ENCODE measurements at places on chromosomes 1 and 21. TPM values are rescaled to one million over a fixed set of nuclear protein-coding genes. Genes with fewer than 3 reads are reported as not detected.

Gene USF1
- 102 TPM for total RNA-seq

Gene EPHA2
- 3.3 TPM for total RNA-seq

Gene RWDD3
- total RNA-seq, result 26.8 TPM

Gene TRIM67
- total RNA-seq, result 12.8 TPM

Gene FLAD1
- total RNA-seq, result 51.2 TPM

Gene LIPI
- not detected for total RNA-seq

Gene OR2T11
- not detected for total RNA-seq

Gene KLF17
- 0.16 TPM for total RNA-seq

Gene AVPR1B
- total RNA-seq, result 0.13 TPM

Gene CGN
- 3.3 TPM for total RNA-seq

Gene PTAFR
- total RNA-seq, result 0.16 TPM
